ENCODE measurements at places on chromosomes 3 and 15. TPM values are rescaled to one million over a fixed set of nuclear protein-coding genes. Genes with fewer than 3 reads are reported as not detected.
A peak's percentile ranks its signal among the peaks of the same experiment; 100 is the strongest.

GRCh38 chr3:159339131-159339530 lies 537.3 kb downstream of the MFSD1 start:
- DNase-seq, result no peak

- DNase-seq, result peak; percentile 82
Measured at GRCh38 chr3:190883973-190884832, 21.7 kb upstream of the GMNC start.

The CCR4 gene
- not detected for total RNA-seq

DNA sequence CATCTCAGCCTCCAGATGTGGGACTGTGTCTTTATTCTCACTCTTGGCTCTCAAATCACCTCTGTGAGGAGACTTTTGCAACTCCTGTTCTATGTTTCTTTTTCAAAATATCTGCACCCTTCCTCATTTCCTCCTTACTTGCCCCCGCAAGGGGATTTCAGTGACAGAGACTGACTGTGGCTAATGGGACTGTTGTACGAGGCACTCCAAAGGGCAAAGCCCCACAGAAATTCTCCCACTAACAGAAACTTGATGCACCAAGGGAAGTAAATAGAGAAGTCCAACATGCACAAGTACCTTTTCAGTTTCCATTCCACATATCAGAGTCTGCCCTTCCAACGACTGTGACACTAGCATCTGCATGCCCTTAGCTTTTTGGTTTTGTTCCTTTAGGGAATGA lies 69.7 kb downstream of the LRRK1 start:
- no peak for DNase-seq

The TMCO5A gene
- not detected for total RNA-seq

- DNase-seq, result no peak
Measured at GRCh38 chr3:186534113-186534669, 10.0 kb downstream of the CRYGS start.

GRCh38 chr15:71109130-71109529 lies 6.1 kb upstream of the THSD4 start:
- peak; percentile 29 for DNase-seq

The CTDSPL gene
- total RNA-seq, result 108 TPM

DNA sequence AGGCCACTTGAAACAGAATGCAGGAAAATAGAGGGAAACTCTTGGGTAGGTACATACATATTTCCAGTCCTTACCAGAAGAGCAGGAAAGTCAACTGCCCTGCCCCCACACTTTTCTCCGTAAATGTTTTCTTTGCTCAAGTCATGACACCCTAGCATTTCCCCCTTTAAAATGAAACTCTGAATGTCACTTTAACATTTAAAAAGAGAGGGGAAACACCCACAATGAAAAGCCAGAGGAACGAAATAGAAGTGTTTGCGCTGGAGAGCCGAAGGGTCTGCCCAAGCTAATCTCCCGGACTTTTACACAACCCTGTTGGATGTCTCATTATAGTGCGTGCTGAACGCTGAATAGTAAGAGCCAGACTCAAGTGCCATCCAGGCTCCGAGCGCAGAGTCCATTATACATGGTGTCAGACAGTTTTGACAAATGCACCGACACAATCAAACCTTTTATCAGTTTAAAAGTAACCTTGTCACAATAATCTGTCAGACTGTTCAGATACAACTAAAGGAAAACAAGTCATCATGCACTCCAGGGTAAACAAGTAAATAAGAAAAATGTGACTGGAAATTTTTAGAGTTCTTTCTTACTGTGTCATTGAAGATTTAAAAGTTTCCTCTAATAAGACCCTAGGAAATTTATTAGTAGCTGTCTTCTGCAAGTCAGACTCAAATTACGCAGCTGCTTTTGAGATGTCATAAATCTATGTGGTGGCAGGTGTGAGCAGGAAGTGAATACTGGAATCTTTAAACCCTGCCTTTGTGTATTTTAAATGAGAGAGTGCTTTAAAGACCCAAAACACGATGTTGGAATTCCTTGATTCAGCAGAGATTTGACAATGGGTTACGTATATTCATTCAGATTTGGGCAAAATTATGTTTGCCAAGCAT lies 159.8 kb downstream of the RBMS3 start:
- peak; percentile 74 for DNase-seq
